ENCODE measurements at places on chromosomes 2 and 18.

- no peak for DNase-seq
Measured at GRCh38 chr2:222174450-222174849, 124.3 kb downstream of the PAX3 start.

DNA sequence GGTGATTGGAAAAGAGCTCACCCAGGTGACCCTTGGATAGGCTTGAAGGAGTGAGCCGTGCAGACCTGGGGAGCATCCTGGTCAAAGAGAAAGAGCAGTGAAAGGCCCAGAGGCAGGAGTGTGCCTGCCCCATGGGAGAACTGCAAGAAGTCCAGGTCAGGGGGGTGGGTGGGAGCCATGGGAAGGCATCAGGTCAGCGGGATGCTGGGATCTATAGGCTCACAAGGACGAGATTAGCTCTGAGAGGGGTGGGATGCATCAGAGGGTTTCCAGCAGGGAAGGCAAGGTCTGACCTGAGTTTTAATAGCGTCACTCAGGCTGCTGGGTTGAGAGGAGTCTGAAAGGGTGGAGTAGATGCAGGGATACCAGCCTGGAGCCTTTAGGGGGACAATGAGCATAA is 158.6 kb downstream of the SMAD7 start:
- no peak for DNase-seq

- DNase-seq: no peak
Measured at GRCh38 chr2:51976623-51977022, 944.7 kb upstream of the NRXN1 start.

DNA sequence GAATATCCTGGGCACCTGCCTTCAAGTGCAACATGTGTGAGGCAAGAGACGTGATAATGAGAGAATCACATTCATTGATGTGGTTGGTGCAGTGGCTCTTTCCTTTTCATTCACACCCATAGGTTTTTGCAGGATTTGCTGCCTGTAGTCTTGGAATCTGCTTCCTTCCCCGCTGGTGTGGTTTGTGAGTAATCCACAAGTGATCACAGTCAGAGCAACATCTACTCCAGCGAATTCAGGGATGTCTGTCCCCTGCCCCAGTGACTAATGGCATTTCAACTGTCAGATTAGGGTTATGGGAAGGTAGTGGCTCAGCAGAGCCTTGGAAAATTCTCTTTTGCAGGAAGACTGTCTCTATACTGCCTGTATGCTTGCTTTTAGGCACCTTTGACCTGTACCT is 225.5 kb upstream of the RBMS1 start:
- no peak for DNase-seq
